ENCODE measurements at places on chromosomes 4 and X.

- DNase-seq, result no peak
Measured at GRCh38 chr4:185566972-185567371, 31.7 kb upstream of the PDLIM3 start.

DNA sequence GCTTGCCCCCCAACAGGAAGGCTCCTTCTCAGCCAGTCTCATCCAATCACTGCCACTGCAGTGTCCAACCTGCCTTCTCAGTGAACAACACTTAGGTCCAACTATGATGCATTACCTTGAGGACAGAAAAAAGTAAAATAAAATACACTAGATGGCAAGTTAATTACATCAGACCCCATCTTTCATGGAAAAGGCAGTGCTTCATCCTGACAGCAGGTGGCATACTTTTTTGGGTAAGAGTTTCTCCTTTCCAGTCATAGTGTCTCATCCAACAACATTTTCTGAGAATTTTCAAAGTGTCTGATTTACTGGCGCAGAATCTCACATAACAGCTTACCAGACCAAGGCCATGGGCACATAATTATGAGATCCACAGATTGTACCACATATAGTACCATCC, 1742.8 kb downstream of the PCDH7 start:
- no peak for DNase-seq

DNA sequence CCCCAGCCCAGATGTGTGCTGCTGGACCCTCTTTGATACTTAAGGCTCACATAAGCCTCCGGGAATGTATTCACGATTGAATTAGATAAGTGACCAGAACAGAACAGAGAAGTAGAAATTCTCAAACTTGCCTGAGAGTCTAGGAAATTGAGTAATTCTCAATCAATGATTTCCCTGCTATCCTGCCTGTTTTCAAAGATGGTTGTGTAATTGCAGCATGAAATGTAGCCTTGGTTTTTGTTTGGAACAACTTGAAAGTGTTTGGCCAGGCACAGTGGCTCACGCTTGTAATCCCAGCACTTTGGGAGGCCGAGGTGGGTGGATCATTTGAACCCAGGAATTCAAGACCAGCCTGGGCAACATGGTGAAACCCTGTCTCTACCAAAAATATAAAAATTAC, 41.2 kb downstream of the TNIP2 start:
- no peak for DNase-seq

- no peak for DNase-seq
Measured at GRCh38 chr4:4762909-4763821, 96.3 kb upstream of the MSX1 start.

DNA sequence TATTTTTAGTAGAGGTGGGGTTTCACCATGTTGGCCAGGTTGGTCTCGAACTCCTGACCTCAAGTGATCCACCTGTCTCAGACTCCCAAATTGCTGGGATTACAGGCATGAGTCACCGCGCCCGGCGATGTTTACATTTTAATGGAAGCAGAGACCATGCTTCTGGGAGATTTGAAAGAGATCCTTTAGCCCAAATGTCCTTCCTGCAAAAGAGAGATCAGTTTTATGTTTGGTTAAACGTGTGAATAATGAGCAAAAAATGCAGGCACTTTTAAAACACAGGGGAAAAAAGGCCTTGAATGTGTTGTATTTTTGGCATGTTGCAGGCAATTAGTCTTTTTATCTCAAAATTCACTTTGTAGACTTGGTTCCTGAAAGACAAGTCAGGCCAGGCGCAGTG, 95.8 kb upstream of the ELOVL6 start:
- DNase-seq, result no peak

- DNase-seq, result no peak
Measured at GRCh38 chr4:183493246-183493645, 11.6 kb upstream of the ING2 start.

GRCh38 chr4:1033840-1034551, 22.6 kb downstream of the FGFRL1 start:
- DNase-seq, result no peak

GRCh38 chr4:176565049-176565448, 227.7 kb downstream of the VEGFC start:
- no peak for DNase-seq

GRCh38 chrX:85619962-85620361, 240.5 kb upstream of the POF1B start:
- no peak for DNase-seq

DNA sequence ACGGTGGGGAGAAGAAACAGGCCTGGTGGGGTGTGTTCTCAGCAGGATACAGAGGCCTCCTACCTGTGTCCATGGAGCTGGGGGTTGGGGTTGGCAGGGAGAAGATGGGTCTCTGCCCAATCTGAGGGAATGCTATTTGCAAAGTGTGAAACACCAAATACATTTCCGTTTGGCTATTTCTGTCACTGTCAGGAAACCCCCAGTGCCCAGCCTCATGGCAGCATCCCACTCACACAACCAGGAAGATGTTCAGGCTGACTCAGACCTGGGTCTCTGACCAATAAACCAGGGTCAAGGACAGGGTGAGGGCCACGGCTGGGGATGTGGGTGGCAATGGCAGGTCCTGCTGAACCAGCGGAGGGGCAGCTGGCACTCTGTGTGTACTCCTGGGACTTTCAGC, 41.3 kb downstream of the BCOR start:
- DNase-seq, result no peak

DNA sequence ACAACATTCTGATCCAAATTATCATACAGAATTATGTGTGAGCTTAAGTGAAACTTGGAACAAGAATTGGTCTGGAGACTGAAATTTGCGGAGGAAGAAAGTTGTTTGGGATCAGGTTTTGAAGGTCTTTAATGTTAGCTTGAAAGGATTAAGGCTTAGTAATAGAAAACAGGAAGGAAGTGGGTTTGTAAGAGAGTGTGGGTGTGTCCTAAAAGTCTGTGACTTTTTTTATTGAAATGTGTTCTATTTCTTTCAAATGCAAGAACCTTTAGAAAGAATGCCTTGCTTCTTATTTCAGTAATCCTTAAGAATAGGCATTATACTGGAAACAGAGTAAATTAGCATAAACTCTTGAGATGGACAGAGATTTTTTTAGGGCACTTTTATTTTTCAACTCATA, 198.0 kb downstream of the GALNTL6 start:
- DNase-seq, result no peak

- no peak for DNase-seq
Measured at GRCh38 chr4:1567519-1567807, 116.7 kb downstream of the FAM53A start.

- no peak for DNase-seq
Measured at GRCh38 chr4:46894826-46895225, 14.2 kb downstream of the COX7B2 start.

- no peak for DNase-seq
Measured at GRCh38 chr4:13546941-13547484, 2.7 kb upstream of the NKX3-2 start.

- no peak for DNase-seq
Measured at GRCh38 chr4:110614173-110614963, 8.5 kb downstream of the PITX2 start.

DNA sequence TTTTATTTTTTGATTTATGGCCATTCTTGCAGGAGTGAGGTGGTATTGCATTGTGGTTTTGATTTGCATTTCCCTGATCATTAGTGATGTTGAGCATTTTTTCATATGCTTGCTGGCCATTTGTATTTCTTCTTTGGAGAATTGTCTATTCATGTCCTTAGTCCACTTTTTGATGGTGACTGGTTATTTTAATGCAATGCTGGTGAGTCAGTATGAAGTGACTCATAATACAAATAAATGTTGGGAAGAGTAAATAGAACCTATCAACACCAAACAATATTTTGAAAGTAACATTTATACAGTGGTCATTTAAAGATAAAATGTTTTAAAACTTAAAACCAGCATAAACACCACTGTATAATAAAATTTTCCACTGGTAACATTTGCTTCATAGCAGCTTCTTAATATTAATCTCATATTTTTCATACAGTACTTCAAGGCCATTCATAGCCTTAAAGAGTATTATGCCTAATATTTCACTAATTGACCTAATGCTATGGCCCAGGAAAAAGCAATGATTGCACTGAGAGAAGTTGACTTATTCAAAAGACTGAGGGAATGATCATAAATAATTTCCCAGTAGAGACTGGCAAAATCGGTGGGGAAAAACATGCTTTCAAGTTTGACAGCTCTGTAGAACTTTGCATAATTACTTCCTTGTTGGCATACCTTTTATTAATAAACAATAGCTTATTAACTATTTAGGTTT, 33.9 kb downstream of the CASK start:
- DNase-seq, result no peak

DNA sequence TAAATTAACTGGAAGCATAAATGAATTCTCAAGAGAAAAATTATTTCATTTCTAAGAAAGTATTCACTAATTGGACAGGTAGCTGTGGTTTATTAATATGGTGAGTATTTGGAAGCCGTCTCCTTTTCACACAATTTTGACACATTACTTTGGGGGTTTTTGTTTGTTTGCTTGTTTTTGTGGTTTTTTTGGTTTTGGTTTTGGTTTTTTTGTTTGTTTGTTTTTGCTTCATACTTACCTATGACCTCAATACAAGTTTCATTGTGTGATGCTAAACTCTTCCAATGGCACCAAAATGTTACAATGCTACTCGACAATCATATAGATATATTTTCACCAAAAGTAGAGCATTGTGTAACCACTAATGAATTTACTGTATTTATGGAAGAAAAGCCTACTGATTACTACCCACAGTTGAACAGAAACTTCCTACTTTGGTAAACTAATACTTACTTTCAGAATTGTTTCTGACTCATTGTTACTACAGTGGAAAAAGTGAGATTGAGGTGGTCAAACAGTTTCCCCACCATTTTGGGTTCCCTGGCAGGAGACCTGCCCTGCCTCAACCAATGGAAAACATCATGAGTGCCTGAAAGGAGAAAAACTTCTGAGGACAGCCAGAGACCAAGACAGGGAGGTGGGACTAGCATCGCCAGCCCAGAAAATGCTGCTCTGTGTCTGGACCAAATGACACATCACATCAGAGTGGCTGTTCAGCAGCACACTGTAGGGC, 443.1 kb downstream of the HNRNPD start:
- no peak for DNase-seq

- no peak for DNase-seq
Measured at GRCh38 chr4:142532054-142532453, 314.0 kb downstream of the INPP4B start.

Data from activated CD4-positive, alpha-beta T cell treated with anti-CD3 and anti-CD28 coated beads for 4 hours (primary cell).